ENCODE measurements at places on chromosomes 3 and 15.

DNA sequence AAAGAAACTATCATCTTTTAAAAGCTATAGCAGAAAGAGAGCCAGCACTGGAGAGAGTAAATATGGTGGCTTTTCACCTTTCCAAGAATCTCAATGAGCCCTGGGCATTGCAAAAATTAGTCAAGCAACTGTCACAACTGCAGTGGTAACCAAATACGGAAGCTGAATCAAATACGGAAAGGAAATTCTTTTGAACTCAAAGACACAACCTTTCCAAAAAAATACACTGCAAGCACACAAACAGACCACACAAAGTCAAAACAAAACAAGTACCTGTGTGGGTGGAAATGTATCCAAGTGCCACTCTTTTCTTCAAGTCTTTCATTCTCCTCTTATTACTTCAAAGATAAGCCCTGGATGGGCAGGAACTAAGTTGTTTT, 17.6 kb downstream of the VGLL4 start:
- no peak for DNase-seq

GRCh38 chr3:12352253-12352652, 63.4 kb downstream of the PPARG start:
- DNase-seq: no peak

DNA sequence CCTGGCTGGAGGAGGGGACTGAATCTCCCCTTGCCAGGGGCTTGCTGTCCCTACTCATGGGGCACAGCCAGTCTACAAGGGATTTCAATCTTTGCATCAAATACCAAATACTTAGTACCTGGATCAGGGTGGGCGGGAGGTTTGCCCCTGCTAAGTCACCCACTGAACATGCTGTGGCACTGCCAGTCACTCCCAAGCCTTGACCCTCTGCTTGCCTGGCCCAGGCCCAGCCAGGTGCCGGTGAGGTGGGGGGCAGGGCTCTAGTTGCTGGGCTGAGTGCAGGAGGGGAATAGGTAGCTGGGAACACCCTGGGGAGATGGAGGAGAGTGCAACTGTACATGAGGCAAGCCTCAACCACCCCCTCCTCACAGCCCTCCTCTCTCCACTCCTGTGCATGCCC, 136.3 kb upstream of the LRTM1 start:
- DNase-seq: no peak

- peak; percentile 12 for DNase-seq
These were observed 3.6 kb downstream of the CLDN1 start for GRCh38 chr3:190318666-190319065.

- no peak for DNase-seq
These were observed 508.8 kb downstream of the RBMS3 start for GRCh38 chr3:29789686-29790085.

- no peak for DNase-seq
These were observed 296.8 kb downstream of the OTOL1 start for GRCh38 chr3:161793194-161793930.

DNA sequence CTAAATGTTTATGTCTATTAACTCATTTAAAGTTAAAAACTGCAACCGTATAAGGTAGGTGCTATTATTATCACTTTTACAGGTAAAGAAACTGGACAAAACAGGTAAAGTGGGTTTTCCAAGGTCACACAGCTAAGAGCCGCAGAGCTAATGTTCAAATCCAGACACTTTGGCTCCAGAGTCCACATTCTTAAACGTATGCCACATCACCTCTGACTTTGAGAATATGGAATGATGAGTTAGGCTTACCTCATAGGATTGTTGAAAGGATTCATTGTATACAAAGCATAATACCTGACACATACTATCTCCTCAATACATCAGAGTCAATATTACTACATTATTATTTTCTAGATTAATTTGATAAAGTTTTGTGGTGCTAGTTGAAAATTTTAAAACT, 240.9 kb upstream of the STT3B start:
- DNase-seq: no peak

- DNase-seq: no peak
These were observed 44.4 kb upstream of the MYZAP start for GRCh38 chr15:57547243-57547755.

GRCh38 chr15:88938802-88939485, 25.8 kb upstream of the MFGE8 start:
- no peak for DNase-seq

GRCh38 chr3:64247991-64248646, 22.9 kb upstream of the PRICKLE2 start:
- no peak for DNase-seq

GRCh38 chr15:60865507-60865906, 363.6 kb downstream of the RORA start:
- DNase-seq: no peak

- no peak for DNase-seq
These were observed 3.7 kb downstream of the SENP7 start for GRCh38 chr3:101509281-101509680.

DNA sequence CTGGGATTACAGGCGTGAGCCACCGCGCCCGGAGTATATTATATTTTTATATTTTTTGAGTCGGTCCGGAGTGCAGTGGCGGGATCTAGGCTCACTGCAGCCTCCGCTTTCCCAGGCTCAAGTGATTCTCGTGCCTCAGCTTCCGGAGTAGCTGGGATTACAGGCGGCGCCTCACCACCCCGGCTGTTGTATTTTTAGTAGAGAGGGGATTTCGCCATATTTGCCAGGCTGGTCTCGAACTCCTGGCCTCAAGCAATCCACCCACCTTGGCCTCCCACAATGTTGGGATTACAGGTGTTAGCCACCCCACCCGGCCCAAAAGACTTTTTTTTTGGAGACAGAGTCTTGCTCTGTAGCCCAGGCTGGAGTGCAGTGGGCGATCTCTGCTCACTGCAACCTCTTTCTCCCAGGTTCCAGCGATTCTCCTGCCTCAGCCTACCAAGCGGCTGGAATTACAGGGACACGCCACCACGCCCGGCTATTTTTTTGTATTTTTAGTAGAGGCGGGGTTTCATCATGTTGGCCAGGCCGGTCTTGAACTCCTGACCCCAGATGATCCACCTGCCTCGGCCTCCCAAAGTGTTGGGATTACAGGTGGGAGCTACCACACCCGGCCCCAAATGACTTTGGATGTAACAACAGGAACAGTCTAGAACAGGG, 1.0 kb downstream of the ZNF589 start:
- DNase-seq: no peak

GRCh38 chr3:46381625-46382024, 10.9 kb downstream of the CCR5 start:
- no peak for DNase-seq

DNA sequence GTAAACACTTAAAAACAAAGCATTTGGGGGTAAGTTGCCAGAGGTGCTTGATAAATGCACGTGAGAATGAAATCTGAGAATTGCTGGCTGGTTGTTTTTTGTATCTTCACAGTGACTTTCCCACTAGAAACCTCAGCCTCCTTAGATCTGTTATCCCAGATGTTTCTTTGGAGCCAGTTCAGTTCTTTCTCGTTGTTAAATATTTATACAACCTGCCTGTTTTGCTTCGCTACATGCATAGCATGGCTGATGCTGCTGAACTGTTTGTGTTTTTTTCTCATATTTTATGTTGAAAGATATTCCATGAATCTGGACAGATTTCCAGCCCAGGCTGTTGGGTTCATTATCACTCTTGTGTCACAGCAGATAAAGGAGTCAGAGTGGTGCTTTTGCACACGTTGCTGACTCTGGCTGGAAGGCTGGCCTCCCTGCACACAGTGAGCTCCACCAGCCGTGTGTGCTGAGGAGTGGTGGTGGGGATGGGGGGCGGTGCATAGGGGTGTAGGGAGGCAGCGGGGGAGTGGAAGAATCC, 80.2 kb downstream of the ARNT2 start:
- DNase-seq: no peak

DNA sequence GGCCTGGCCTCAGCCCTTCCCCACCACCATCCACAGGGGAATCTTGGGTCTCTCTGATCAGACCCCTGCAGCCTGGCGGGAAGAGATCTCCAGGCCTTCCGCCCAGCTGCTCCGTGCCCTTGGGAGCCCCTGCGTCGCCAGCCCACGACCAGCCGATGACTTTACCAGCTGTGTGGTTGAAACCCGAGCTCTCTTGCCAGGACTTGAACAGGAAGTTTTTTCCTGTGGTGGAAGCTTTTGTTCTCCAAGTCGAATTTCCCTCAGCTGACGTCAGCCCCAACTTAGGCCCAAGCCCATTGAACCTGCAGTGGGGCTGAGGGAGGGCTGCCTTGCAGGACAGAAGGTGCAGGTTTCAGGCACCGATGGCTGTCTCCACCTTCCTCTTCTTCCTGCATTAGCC, 51.7 kb upstream of the SMAD3 start:
- no peak for DNase-seq

DNA sequence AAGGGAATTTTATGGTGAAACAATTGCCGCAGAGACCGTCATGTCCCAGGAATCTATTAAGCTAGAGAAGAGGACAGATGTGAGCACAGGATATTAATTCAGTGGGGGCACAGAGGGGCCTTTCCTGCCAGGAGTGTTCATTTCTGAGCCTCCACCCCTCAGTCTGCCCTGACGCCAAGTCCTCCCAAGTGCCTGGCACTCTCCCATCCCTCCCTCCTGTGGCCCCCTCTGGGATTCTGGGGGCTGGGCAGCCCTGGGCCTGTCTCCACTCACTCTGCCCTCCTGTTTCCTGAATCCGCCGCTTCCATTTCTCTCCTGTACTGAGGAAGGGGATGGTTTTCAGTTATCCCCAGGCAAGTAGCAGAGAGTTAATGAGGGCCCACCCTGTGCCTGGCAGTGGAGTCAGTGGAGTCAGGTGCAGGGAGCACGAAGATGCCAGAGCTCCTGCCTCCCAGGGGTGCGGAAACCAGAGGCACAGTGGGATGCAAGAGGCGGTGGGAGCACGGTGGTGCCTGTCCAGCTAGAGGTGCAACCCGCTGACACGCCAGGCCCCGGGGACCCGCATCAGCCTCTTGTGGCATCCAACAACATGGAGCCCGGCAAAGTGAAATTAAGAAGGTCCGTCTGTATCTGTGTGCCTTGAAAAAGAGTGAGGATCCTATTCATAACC, 212.5 kb downstream of the XXYLT1 start:
- DNase-seq: no peak

DNA sequence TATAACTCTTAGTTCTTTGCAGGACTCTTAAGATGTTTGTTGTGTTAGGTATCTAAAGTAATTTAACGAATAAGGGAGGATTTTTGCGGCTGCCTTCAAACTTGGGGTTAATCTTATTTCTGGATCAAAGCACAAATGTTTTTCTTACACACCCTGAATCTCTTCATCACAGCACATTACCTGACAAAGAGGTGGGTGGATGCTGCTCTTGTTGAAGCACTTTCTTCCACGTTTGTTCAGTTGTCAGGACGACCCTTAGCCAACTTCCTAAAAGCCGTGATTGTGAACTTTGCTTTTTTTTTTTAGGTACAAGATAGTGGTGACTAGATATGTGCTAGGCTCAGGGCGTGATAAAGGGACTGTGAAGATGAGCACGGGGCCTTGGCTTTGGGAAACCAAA, 36.0 kb downstream of the YEATS2 start:
- no peak for DNase-seq

DNA sequence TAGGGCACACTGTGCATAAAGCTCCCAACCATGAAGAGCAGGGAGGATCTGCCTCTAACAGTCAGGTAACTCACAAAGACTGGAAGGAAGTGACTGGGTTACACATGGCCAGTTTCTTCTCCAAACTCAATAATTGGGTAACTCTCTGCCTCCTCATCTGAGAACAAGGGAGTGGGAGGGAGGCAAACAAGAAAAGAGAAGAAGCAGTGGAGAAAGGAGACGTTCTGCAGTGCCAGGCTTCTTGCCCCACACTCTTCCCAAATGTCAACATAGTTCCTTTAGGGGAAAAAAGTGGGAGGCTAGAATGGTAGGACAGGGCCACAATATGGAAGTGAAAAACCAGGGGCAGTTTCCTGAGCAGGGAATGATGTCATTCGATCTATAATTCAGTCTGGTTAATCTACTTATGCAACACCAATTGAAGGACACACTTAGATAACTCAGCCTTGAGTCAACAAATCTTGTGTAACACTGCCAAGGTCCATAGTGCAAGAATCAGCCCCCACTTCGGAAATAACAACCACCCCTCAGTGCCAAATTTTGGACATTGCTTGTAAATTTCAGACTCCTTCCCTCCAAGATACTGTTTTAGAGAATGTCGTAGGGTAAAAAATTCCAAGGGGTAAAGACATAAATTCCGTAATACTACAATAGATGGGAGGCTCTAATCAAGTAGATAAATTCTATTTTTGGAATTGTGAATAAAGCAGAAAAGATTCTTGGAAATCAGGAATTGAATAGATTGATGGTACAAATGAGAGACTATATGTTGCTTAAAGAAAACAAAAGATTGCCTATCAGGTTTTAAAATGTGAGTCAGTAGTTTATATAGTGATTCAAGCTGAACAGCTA, 143.0 kb downstream of the LPP start:
- DNase-seq: no peak

DNA sequence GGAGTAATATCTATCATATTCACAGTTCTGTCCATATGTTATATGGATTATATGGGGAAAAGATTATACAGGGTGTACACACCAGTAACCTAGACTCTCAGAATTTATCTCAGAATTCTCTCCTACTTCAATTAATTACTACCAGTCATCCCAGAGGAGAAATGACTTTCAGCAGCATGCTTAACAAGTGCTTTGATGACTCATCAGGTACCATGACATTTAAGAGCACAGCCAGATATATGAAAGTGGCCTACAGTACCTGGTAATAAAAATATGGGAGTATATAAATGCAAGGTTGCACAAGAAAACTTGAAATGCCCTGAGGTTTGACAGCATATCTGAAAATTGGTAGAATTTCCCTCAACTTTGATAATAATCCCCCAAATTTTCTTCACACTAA, 1273.0 kb downstream of the OTOL1 start:
- no peak for DNase-seq

GRCh38 chr3:53169045-53169831, 8.2 kb downstream of the PRKCD start:
- no peak for DNase-seq

DNA sequence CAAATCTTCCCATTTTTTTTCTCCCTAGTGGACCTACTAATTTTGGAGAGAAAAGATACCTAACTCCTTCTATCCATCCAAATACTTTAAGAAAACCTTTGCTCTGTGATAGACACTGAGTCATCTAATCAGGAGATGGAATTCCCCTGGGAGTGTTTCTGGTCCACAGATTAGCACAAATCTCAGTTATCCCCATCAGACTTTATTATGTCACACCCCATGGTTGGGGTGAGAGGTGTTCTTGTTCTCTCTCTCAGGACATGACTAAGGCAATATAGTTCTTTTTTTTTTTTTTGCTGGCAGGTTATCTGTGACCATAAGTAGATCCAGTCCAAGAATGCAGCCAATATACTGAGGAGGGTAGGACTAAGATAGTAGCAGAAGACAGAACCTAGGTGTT, 15.8 kb downstream of the SLC9A9 start:
- DNase-seq: no peak

DNA sequence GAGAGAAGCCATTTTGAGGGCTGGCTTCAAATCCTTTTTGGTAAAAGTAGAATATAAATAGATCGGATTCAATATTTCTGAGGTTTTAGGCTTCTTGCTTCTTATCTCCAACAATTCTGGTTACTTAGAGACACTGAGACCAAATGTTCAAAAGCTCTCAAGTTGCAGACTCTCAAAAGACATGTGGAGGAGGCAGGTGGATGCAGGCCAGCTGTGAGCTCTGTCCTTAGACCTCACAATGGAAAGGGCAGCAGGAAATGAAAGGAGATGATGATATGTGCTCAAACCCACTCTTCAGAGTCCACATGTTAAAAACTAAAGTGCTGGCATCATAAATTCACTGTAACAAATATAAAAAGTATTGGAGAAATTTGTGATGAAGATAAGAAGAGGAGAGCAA, 424.9 kb upstream of the ALCAM start:
- no peak for DNase-seq

GRCh38 chr3:134348524-134348923, 25.7 kb downstream of the AMOTL2 start:
- no peak for DNase-seq

- no peak for DNase-seq
These were observed 47.1 kb downstream of the ATP13A4 start for GRCh38 chr3:193507566-193507965.

Data from activated naive CD4-positive, alpha-beta T cell treated with anti-CD3 and anti-CD28 coated beads, Interleukin-2, amount 50 U/mL, for 16 hours (primary cell).